ENCODE measurements at places on chromosomes 1 and 21. TPM values are rescaled to one million over a fixed set of nuclear protein-coding genes. Genes with fewer than 3 reads are reported as not detected.

HSPA6 gene
- 0.94 TPM for total RNA-seq

- H3K4me3 ChIP-seq = no peak overlapping the region
- no peaks in the 10 kb centered on the region for H3K36me3 ChIP-seq
- H3K27me3 ChIP-seq = no peaks in the 10 kb centered on the region
Measured at GRCh38 chr1:180961622-180962021, 48.9 kb downstream of the KIAA1614 start.

DNA sequence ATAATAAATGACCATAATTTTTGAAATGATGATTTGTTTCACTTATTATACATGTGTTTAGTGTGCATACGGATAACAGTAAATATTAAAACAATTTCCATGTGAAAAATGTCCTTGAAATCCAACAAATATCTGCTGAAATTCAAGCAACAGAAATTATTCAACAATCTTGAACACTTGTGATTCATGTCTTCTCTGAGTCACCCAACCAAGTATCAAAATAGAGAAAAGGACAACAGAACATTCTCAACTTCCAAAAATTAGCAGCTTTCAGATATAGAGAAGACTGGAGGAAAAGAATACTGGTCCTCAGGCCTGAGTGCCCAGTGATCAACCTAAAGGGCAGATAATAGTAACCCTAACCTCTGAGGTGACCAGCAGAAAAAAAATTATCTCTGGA lies 90.8 kb downstream of the VAV3 start:
- H3K27me3 ChIP-seq = no peaks in the 10 kb centered on the region
- no peak for DNase-seq
- H3K27ac ChIP-seq = no peak overlapping the region

OR14A16 gene
- 0.62 TPM for total RNA-seq

- H3K27me3 ChIP-seq = no peaks in the 10 kb centered on the region
- no peaks in the 10 kb centered on the region for H3K4me1 ChIP-seq
- H3K27ac ChIP-seq = no peak overlapping the region
- no peak overlapping the region for H3K4me3 ChIP-seq
- no peak for DNase-seq
Measured at GRCh38 chr1:23930861-23931490, 17.8 kb upstream of the CNR2 start.

- H3K4me3 ChIP-seq = no peak overlapping the region
- DNase-seq = no peak
- no peaks in the 10 kb centered on the region for H3K36me3 ChIP-seq
Measured at GRCh38 chr1:54028306-54029251, 10.6 kb upstream of the LDLRAD1 start.

DNA sequence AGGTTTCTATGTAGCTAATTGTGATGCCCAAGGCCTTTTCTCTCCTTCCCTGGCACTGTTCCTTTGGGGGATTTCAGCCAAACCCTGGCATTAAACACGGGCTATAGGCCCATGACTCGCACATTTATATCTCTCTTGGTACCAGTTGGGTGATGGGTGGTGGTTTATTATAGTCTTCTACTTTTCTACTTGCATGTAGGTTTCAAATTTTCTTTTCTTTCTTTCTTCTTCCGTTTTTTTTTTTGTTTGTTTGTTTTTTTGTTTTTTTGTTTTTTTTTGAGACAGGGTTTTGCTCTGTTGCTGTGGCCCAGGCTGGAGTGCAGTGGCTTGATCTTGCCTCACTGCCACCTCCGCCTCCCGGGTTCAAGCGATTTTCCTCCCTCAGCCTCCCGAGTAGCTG lies 1.1 kb downstream of the IL10RB start:
- no peaks in the 10 kb centered on the region for H3K36me3 ChIP-seq
- H3K4me1 ChIP-seq = no peaks in the 10 kb centered on the region
- no peak for DNase-seq
- peak overlapping the region; percentile 78 for H3K27ac ChIP-seq

ZNF683 gene
- 22.9 TPM for total RNA-seq

GUCA2A gene
- total RNA-seq = not detected

CD34 gene
- 32.5 TPM for total RNA-seq

ERICH3 gene
- total RNA-seq = 19.5 TPM

ZBTB7B gene
- total RNA-seq = 21.1 TPM

GRCh38 chr1:205545001-205545919 lies 40.8 kb downstream of the CDK18 start:
- H3K27me3 ChIP-seq = no peaks in the 10 kb centered on the region
- peaks cover 10% of the 10 kb centered on the region for H3K4me1 ChIP-seq
- no peak overlapping the region for H3K27ac ChIP-seq
- no peak overlapping the region for H3K4me3 ChIP-seq
- no peaks in the 10 kb centered on the region for H3K36me3 ChIP-seq

DNA sequence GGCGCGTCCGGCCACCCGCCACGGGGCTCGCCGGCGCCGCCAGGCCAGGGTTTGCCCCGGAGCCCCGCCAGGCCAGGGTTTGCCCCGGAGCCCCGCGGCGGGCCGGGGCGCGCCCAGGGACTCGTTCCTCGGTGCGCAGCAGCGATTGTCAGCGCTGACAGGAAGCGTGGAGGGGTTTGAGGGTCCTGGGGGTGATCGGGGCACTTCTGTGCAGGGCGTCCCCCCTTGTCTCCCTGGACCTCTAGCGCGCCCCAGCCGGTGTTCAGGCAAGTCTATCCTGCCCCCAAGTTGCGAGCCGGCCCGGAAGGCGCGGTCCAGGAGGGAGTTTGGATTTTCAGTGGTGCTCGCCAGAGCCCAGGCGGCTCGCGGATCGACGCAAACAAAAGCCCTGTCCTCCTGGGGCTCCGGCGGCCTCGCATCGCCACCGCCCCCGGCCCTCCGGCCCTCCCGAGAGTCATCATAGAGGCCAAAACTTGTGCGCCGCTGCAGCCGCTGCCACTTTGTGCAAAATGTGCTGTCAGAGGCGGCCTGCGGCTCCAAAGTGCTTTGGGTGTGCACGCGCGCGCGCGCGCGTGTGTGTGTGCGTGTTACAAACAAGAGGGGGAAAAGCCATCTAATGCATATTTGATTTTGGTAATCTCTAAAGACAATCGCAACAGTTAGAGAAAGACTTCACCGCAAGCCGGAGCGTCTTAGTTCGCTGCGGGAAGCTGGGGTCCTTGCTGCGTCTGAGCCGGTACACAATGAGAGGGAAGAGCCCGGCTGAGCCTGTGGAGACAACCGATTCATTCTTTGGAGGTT lies 1.0 kb downstream of the ROR1 start:
- peak; percentile 59 for DNase-seq
- H3K4me1 ChIP-seq = peaks cover 6% of the 10 kb centered on the region
- peak overlapping the region; percentile 84 for H3K27ac ChIP-seq
- H3K36me3 ChIP-seq = no peaks in the 10 kb centered on the region
- no peaks in the 10 kb centered on the region for H3K27me3 ChIP-seq

DNA sequence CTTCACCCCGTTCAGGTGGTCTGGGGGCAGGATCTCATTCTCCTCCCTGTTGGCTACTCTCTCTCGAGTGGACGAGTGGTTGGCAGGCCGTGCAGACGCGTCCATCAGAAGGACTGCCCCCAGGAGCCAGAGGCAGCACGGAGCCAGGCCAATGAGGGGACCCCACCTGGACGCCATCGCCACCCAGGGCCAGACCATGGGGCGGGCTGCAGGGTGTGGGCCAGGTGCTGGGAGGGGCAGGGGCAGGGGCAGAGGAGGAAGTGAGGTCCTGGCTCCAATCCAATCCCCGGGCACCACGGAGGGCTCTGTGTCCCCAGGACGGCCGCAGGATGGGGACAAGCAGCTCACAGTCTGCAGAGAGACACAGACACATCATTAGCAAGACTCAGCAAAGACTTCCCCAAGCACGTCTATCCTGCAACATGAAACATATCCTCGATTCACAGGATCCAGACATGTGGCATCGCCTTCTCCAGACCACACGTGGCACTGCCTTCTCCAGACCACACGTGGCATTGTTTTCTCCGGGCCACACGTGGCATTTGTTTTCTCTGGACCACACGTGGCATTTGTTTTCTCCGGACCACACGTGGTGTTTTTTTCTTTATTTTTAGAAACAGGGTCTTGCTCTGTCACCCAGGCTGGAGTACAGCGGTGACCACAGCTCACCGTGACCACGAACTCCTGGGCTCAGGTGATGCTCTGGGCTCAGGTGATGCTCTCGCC lies 3.0 kb downstream of the SDF4 start:
- peaks cover 18% of the 10 kb centered on the region for H3K4me1 ChIP-seq
- H3K27ac ChIP-seq = no peak overlapping the region
- H3K36me3 ChIP-seq = no peaks in the 10 kb centered on the region
- no peak overlapping the region for H3K4me3 ChIP-seq

DNA sequence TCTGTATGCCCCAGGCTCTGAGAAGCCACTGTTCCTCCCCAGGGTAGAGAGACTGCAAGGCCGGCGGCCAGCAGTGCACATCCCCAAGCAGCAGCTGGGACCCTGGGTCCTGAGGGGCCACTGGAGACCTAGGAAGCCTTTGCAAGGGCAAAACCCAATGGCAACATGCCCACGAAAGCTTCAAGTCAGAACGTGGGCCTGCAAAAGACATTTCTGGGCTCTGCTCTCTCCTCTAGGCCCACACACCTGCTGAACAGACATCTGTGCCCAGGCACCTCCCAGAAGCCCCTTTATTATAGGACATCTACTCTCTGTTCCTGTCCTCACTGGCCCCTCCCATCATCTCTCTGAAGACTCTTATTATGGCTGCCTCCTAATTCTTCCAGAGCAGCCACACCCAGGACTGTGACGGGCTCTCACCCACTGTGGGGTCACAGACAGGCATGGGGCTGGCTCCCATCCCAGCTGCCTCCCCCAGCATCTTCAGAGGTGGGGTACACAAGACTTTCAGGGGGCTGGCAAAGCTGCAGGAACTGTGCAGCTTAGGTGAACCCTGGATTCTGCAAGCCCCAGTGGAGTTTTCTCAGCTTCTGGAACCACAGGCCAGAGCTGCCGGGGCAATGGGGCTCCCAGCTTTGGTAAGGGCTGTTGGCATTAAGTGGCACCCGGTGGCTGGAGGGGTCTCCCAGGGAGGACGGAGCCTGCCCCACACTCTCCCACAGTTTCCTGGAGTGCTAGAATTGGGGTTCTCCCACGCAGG lies 12.6 kb downstream of the TRIM11 start:
- no peaks in the 10 kb centered on the region for H3K27me3 ChIP-seq
- DNase-seq = no peak
- no peaks in the 10 kb centered on the region for H3K36me3 ChIP-seq
- no peaks in the 10 kb centered on the region for H3K4me1 ChIP-seq
- H3K27ac ChIP-seq = no peak overlapping the region

DNA sequence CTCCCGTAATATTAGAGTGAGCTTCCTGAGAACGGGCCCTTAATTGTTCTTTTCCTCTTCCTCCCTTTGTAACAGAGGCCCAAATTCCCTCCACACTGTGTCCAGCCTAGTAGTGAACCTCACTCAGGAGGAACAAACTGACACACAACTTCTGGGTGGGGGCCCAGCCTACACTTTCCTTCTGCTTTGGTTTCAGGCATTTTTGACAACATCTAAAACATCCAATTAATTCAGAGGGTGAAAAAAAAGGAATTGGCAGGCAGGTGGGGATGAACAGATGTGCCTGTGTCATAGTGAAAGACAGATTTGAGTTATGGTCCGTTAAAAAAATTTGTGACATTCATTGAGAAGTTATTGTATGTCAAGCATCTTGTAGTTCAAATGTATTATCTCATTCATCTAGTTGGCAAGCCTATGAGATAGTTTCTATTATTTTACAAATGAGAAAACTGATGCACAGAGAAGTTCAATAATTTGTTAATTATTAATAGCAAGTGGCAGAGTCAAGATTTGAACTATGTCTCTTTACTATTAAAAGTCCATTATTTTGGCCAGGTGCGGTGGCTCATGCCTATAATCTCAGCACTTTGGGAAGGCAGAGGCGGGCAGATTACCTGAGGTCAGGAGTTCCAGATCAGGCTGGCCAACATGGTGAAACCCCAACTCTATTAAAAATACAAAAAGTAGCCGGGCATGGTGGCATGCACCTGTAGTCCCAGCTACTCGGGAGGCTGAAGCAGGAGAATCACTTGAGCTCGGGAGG lies 41.6 kb upstream of the LRIG2 start:
- H3K4me1 ChIP-seq = no peaks in the 10 kb centered on the region
- DNase-seq = no peak
- no peaks in the 10 kb centered on the region for H3K36me3 ChIP-seq
- no peak overlapping the region for H3K4me3 ChIP-seq
- no peak overlapping the region for H3K27ac ChIP-seq

DNA sequence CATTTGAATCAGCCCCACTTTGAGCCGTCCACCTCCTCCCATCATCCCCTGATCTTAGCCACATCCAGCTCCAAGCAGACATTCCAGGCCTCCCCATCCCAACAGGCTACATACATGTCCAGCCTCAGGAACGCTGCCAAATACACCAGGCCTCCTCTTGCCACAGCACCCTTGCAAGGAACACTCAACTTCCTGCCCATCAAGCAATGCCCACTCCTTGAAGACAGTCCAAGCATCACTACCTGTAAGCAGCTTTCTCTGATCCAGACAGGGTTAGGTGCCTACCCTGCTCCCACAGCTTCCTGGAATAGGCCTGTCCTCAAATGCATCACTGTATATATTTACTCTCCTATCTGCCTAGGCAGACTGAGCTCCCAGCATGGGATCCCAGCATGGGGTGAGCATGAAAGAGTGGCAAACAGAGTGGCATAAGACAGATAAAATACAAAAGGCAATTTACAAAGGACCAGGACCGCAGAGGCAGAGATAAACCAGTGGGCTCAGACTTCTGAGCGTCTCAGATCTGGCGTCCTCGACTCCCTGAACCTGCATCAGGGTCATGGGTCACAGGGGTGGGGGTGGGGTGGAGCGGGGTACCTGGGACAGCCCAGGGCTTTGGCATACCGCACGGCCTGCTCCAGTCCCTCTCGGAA lies 816 bp downstream of the HYI start:
- H3K36me3 ChIP-seq = no peaks in the 10 kb centered on the region
- H3K4me3 ChIP-seq = peak overlapping the region; percentile 64
- peak overlapping the region; percentile 95 for H3K27ac ChIP-seq
- H3K4me1 ChIP-seq = peaks cover 5% of the 10 kb centered on the region
- no peaks in the 10 kb centered on the region for H3K27me3 ChIP-seq
- peak; percentile 47 for DNase-seq

DNA sequence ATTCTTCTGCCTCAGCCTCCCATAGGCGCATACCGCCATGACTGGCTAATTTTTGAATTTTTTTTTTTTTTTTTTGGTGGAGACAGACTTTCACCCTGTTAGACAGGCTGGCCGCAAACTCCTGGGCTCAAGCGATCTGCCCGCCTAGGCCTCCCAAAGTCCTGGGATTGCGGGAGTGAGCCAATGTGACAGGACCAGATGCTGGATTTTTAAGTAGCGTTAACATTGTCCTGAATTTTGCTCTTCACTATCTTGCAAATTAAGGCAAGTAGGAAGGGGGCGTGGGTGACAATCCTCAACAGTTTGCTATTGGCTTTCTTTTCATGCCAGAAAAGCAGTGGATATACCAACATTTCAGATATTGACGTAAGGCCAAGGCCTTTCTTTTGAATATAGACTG lies 49.7 kb upstream of the TSNAX start:
- H3K36me3 ChIP-seq = no peaks in the 10 kb centered on the region
- no peak for DNase-seq
- H3K4me1 ChIP-seq = no peaks in the 10 kb centered on the region
- no peak overlapping the region for H3K27ac ChIP-seq

DNA sequence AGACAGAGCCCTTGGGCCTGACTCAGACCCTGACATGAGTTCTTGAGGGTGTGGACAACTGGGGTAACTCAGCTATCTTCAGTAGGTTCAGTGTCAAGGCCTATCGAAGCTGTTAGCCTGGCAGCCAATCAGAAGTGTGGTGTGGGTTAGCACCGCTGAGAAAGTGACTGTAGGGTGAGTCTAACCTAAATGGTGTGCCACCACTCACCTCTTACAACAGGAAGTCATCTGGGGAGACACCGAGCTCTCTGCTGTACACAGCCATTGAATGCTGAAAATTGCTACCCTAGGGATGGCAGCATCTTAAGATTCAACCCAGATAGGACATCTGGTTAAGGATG lies 44.6 kb downstream of the RASSF5 start:
- H3K36me3 ChIP-seq = no peaks in the 10 kb centered on the region
- no peak for DNase-seq
- no peaks in the 10 kb centered on the region for H3K27me3 ChIP-seq
- H3K4me1 ChIP-seq = peaks cover 21% of the 10 kb centered on the region
- no peak overlapping the region for H3K27ac ChIP-seq
